ENCODE measurements at places on chromosomes 12 and 14.

- no peak for DNase-seq
Observed at GRCh38 chr14:31770271-31770670, 209.1 kb downstream of the NUBPL start.

GRCh38 chr12:50964432-50964831 is 12.1 kb downstream of the HIGD1C start:
- no peak for DNase-seq

GRCh38 chr14:106831322-106831720 is 1304.9 kb downstream of the TMEM121 start:
- peak; percentile 80 for DNase-seq

DNA sequence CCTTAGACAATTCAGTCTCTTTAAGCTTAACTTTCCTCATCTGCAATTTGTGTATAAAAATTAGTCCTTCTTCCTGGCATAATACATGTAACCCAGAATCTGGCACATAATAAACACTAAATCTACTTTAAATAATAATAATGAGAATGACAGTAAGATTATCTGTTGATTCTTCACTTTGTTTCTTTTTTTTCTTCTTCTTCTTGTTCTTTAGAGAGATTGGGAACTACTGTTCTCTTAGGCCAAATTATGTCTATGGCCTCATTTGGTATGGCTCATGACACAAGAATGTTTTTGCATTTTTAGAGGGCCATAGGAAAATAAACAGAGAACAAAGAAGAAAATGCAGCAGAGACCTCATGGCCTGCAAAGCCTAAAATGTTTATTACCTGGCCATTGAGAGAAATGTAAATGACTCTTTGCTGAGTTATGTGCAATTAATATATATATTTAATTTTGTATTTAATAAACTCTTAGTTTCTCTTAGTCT is 275.8 kb downstream of the SLC6A15 start:
- no peak for DNase-seq

- no peak for DNase-seq
Observed at GRCh38 chr14:87334997-87335685, 657.8 kb downstream of the GALC start.

GRCh38 chr12:117685110-117685926 is 283.5 kb downstream of the KSR2 start:
- DNase-seq = no peak

DNA sequence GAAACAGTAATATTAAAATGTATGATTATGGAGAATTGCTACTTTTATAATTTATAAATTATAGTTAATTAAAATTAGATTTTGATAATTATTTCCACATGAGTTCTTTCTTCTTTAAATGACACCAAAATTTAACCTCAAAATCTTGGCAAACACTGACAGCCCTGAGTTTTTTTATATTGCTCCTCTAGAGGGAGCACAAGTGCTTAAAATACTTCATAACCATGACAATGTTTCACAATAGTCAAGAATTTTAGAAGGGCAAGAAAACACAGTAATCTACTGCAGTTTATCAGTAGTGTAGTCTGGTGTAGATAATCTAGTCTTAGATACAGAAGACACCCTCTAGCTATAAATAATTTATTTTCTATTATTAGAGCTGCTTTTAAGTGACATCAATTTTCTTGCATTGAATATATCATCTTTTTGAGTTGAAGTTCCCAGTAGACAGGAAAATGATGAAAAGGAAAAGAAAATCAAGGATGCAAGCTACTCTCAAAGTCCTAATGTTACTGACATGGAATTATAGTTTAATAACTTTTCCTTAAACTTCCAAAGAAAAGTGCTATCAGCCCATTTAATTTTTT is 14.3 kb upstream of the PTGER2 start:
- DNase-seq = no peak

DNA sequence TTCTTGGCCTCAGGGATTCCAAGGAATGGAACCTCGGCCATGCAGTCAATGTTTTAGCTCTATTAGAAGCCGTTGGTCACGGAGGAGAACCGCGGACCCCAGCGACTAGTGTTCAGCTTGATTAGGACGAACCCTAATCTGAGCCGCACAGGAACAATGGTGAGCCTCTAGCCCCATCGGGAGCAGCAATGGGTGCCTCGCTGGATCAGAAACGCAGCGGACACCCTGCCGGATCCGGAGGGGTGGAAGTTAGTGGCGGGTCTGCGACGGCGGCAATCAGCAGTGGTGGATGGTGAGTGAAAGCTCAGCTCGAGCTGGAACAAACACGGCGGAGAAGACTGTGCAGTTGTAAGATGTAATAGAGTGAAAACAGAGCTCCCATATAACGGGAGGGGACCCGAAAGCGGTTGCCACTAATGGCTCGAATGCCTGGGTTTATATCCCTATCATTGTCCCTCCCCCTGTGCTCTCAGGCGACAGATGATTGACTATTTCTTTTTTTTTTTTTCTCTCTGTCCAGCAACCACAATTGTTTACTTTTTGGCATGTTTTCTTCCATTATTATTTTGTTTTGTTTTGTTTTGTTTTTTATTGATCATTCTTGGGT is 127.7 kb downstream of the ZNF664 start:
- DNase-seq = no peak

DNA sequence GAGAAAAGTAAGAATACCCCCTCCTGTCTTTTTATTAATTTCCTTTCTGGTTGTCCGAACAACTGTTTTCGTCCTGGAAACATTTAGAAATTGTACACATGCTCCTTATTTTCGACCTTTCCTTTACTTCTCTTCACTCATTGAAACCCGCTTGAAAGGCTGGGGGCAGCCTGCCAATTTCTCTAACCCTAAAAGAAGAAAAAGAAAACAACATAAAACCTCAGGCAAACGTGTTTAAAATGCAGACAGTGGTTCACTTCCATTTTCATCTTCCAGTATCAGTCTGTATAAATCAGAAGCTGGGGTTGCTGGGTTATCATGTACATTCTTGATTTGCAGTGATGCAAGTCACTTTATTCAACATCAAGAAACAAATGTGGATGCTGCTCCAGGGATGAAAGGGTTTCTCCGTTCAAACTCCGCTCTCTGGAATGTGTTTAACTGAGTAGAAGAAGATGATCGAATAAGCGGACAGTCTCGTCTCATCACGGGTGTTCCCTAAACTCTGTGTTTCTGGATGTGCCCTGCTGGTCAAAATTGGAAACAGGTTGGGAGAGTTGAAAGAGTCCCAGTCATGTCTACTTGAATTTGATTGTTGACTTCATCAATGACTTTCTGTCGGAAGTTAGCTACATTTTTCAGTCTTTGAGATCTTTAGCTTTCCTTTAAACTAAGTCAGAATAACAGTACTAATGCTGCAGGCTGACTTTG is 1042.2 kb downstream of the BCL11B start:
- no peak for DNase-seq

DNA sequence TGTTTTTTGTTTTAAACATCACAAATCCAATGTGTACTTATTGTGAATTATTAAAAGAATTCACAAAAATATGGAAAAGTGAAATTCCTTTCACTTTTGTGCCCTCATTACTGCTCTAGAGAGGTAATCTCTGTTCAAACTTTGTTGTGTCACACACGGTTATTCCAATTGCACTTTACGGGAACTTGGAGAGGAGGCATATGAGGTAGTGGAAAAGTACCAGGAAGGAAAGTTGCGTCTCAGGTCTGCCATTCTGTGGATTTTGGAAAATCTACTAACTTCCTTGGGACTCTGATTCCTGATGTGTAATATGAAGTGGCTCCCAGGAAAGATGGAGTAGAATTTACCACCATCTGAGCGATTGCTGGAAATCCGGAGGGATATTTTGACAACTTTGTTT is 90.9 kb upstream of the DCN start:
- no peak for DNase-seq

GRCh38 chr14:61470261-61470960 is 149.0 kb downstream of the PRKCH start:
- DNase-seq = no peak

DNA sequence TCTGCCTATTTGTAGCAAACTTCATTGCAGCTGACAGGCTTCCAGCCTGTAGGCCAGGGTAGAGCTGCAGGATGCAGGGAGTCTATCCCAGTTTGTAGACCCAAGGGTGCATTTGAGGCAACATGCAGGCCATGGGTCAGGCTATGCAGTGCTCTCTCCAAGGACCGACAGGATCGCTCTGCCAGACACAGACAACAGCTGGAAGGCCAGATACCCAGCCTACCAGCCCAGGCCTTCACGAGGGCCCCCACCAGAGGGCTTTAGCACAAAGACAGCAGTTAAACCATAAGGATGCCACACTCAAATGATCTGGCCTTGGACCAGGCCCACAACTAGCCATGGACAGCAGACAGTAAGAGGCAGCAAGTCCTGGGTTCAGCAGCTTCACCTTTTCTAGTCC is 10.3 kb downstream of the KCTD10 start:
- DNase-seq = no peak

DNA sequence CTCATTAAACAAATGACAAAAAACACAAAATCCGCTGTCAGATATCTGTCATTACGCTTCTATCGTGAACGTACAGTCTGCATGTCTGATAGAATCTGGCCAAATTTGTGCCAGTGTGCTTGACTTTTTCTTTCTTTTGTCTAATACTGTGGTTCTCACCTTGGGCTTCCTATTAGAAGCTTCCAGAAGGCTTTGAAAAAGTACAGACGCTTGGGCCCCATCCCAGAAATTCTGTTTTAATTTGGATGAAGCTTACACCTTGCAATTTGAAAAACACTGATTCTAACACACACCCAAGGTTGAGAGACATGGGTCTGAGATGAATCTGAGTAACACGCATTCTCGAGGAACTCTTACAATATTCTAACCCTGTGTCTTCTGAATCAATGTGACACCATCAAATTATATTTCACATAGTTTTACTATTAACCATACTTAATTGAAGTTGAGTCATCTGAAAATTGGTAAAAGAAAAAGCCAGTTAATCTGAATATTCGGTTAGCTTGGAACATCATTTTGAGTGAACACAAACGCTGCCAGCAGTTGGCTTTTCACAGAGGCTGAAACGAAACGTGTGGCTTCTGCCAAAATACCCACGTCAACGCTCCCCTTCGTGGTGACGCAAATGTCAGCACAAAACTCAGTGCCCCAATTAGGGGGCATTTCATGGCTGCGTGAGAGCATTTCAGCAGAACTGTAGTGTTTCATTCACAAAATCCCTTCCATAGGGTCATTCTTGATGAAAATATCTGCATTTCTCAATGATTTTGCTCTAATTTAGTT is 420.5 kb downstream of the TMEM132D start:
- no peak for DNase-seq

GRCh38 chr12:96383991-96384390 is 16.2 kb downstream of the CDK17 start:
- no peak for DNase-seq

DNA sequence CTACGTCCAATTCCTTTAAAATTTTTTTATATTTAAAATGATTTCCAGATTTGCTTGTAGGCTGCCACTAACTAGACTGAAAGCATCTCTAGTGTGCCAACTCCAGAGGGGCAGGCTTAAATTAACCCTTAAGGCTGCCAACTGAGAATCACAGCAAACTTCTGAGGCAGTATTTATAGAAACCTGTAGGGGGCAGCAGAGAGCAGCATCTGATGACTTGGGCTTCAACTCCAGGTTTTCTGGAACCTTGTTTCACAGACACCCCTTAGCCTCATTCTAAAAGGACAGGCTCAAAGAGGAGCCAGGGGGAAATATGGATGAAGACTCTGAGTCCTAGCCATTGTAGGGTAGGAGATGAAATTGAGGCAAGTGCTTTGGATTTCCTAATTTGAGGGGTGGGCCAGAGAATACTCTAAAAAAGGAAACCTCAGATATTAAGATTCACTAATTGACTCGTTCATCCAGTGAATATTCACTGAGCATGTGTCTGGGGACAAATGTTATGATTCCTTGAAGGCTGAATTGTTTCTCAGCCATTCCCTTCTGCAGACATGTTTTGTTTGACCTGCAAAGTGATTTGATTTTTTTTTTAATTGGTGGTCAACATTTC is 63.3 kb upstream of the HSPB8 start:
- DNase-seq = peak; percentile 33

DNA sequence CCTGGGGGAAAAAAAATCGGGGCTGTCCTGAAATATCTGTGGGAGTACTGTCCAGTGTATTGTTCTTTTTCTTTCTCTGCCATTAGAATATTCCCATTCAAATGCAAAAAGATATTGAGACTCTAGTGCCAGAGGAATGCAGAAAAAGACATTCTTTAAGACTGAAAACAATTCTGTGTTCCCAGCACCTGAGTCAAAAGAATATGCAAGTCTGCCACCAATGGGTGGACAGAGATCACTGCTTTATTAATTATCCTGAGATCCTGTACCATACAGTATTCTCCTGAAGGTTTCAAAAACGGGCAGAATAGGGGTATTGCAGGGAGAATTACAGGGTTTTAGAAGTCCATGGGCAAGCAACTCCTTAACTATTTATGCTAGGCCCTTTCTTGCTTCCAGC is 361.8 kb downstream of the C12orf50 start:
- DNase-seq = no peak

- no peak for DNase-seq
Observed at GRCh38 chr12:54217774-54218241, 29.0 kb upstream of the SMUG1 start.

DNA sequence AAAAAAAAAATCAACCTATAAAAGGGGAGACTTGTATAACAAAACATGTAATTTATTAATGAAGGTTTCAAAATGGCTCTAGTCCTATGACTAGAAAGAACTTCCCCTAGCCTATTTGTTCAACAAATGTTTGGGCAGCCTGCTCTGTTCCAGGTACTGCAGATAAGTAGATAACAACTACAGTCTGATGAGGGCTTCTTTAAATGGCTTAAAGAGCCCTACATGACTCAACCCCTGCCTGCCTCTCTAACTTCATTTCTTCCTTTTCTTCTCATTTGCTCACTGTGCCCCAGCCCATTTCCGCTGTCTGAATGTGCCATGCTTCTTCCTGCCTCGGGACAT is 21.5 kb downstream of the ALDH6A1 start:
- no peak for DNase-seq

- no peak for DNase-seq
Observed at GRCh38 chr14:63443988-63444387, 99.2 kb downstream of the PPP2R5E start.

DNA sequence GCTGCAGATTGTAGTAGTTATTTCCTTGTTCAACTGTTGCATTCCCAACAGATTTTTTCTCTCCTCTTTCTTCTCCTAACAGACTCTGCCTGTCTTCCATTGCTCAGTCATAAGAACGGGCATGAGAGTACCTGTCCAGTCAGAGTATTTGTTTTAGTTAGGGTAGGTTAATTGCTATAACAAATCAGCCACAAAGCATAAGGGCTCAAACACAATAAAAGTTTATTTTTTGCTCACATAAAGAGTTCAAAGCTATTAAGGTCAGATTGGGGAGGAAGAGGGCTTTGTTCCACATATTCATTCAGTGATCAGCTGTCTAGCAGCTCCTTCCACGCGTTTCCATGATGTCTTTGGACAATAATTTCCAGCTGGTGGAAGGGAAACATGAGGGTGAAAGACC is 92.8 kb upstream of the PLXNC1 start:
- no peak for DNase-seq

- no peak for DNase-seq
Observed at GRCh38 chr14:93941293-93941910, 14.3 kb downstream of the FAM181A start.

DNA sequence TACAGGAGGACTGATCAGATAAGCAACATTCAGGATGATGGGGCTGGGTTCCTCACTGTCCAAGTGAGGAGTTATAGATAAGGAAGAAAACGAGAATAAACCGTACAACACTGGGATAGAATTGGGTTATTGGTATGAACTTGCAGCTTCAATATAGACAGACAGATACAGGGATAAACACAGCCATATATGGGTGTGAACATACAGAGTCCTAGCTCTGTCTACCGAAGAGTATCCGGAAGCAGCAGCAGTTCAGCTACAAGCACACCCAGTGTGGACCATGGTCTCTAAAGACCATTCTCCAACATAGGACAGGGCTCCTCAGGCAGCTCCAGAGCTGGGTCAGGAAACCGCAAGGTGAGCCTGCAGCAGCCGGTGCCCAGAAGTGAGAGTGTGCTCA is 40.8 kb downstream of the CDC42BPB start:
- no peak for DNase-seq
